Karpas-422 (cell line): ENCODE measurements at places on chromosomes 5 and 9.

- no peak for DNase-seq
Measured at GRCh38 chr9:128887914-128888350, 6.0 kb downstream of the LRRC8A start.

GRCh38 chr5:55758231-55758630 is 20.4 kb downstream of the DDX4 start:
- no peak for DNase-seq

- DNase-seq: no peak
Measured at GRCh38 chr9:127308652-127309434, 44.3 kb downstream of the GARNL3 start.

DNA sequence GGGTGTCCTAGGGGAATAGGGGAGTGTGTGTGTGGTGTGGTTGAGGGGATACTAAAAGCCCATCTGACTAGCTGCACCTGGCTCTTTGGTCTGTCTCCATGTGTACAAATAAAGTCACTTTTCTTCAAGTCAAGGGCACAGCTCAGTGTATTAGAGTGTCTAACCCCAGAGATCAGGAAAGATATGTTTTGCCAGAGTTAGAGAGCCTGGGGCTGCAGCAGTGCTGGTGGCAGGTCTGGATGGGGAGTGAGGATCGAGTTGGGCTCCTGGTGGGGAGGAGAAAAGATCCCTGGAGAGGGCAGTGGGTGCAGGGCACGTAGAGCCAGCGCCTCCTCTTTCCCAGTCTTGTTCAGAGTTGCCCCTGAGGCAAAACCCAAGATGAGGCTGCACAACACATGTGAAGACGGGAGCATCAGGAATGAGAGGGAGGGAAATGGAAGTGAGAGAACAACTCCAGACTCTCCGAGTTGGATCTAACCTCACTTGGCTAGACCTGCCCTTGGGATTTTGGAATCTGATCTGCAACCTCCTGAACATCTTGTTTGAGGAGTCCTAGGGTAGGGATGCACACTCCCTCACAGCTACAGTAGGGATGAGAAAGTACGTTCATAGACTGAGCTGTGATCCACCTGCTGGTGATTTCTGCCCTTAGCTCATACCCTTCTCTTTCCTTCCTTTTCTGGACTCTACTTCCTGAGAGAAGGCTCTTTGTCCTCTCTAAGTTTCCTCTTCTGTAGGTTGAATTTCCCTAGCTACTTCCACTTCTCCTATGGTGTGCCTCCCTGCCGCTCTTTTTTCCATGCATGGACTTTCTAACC is 309.9 kb downstream of the ZSWIM6 start:
- DNase-seq: no peak

DNA sequence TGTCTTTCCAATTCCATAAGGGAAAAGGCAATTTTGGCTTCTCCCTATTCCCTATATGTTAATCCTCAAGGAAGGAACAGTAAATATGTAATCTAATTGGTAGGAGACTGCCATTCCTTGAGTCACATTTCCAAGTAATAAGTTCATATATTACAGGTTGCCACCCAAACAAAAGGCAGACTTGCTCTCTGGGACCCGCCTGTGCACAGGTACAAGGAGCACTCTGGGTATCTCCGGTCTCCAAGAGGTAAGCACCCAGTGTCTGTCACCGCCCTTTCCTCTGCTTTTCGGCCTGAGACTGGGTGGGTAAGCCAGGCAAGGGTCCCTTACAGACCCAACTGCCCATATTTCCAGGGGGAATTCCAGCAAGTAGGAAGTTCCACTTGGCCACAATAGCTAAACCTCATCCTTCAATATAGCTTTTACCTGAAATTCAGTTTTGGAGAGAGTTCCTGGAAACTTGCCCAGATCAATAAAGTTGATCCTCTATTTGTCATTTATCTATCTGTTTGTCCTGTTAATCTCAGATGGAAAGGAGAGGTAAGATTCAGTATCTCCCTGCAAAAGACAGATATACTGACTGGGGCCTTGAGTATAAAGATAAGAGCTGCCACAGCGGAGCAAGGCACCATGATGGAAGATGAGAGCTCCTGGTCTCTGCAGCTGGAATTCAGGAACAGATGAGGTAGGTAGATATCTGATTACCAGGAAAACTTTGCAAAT is 81.8 kb downstream of the SUSD1 start:
- DNase-seq: no peak

DNA sequence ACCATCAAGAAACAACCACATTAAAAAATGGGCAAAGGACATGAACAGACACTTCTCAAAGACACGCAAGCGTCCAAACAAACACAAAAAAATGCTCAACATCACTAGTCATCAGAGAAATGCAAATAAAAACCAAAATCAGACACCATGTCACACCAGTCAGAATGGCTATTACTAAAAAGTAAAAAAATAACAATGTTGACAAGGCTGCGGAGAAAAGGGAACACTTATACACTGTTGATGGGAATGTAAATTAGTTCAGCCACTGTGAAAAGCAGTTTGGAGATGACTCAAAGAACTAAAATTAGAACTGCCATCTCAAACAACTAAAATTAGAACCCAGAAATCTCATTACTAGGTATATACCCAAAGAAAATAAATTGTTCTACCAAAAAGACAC is 80.4 kb downstream of the CAAP1 start:
- DNase-seq: no peak

GRCh38 chr5:117347280-117347679 is 772.7 kb upstream of the SEMA6A start:
- DNase-seq: no peak
